NCI-H1694 treated with DMSO at 0.1 percent for 48 hours (cell line): ENCODE measurements at places on chromosomes 5 and 9.

DNA sequence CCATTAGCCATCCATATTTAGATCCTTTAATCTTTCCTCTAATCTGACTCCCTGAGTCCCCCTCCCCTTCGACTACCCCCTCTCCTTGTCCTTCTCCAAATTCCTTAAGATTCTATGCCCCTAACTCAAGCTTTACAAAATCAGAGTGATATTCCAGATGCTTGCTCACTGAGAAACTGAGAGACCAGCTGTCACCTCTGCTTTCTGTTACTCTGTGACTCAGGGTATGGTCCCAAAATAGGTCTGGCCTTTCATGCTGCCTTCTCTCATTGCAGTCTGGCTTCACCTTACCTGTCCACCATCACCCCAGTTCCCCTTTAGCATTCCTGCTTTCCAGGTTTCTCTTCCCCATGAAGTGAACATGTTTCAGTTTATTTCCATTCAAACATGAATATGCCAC lies 383.3 kb upstream of the SLC30A5 start:
- no peak for DNase-seq

GRCh38 chr9:133545494-133546286 lies 11.2 kb downstream of the ADAMTSL2 start:
- DNase-seq, result no peak

GRCh38 chr9:105886136-105886535 lies 191.8 kb downstream of the TMEM38B start:
- no peak for DNase-seq

DNA sequence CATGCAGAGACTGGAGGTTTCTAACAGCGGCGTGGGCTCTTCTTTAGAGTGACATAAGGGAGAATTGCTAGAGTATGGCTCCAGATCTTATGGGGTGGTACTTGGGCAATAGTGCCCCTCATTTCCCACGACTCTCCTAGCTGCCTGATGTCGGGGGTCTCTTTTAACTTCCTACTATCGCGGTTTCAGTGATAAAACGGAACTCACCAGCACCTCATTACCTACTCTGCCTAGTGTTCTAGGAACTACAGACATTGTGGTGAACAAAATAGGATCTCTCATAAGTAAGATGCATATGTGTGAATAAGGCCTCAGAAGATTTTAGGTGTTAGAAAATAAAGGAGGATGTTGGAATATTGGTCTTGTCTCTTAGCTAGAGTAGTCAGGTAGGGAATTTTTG lies 1.1 kb downstream of the ICE1 start:
- DNase-seq, result no peak

DNA sequence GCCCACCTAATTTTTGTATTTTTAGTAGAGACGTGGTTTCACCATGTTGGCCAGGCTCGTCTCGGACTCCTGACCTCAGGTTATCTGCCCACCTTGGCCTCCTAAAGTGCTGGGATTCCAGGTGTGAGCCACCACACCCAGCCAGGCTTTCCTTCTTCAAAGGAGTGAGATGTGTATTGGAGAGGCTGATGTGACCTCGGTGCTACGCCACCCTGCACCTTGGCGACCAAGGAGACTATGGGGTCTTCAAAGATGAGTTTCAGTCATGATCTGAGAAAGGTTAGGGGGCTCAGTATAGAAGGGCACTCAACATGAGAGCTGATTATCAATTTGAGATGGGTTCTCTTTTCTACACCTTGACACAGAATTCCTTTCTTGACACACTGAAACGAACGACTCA lies 284.2 kb upstream of the WWC1 start:
- no peak for DNase-seq

DNA sequence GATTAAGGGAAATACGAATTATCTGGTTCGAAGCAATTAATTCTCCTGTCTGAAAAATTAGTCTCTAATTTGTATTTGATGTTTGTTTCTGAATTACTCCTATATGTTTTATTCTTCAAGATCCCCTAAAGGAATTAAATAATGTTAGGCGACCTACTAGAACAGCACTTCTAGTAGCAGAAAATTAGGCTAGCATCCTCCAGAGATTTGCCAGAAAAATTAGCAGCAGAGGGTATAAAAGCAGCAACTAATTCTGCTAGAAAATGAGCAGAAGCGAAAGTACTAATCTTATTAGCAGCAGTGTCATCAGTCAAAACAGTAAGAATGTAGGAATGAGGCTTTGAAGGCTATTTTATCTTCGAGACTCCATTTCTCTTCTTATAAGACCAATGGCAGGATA lies 114.3 kb upstream of the PJA2 start:
- no peak for DNase-seq

GRCh38 chr9:116506685-116507084 lies 180.4 kb upstream of the TRIM32 start:
- no peak for DNase-seq

GRCh38 chr5:31107091-31107518 lies 86.4 kb upstream of the CDH6 start:
- DNase-seq, result no peak

GRCh38 chr5:72468024-72468423 lies 39.2 kb downstream of the ZNF366 start:
- no peak for DNase-seq

DNA sequence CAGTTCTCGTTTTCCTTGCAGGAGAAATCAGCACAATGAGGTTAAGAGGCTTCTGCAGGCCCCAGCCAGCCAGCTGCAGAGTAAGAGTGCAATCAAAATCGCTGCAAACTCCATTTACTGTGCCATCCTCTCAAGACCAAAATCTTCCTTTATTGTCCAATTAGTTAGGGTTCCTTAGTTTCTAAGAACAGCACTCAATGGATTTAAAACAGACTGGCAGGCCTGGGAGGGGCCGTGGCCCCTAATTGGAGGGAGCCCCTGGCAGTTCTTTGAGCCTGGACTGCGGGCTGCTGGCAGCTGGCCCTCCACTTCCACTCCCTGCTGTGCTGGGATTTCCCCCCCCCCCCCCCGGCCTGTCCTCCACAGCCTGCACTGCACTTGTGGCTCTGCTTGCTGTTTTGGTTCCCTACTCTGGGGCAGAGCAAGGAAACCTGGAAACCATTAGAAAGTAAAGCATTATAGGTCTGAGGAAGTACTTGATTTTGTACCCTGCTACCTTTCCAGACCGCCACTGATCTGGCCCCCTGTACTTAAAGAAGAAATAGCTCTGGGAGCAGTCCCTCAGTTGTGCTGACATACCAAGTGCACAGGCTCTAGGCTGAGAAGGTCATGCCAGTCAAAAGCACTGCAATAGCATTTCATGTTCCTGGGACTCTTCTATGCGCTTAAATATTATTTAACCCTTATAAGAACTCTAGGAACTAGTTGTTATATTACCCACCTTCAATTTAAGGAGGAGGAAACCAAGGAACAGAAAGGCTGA lies 129.0 kb downstream of the APBA1 start:
- DNase-seq, result peak; percentile 15
